ENCODE measurements at places on chromosomes 3 and 15.

DNA sequence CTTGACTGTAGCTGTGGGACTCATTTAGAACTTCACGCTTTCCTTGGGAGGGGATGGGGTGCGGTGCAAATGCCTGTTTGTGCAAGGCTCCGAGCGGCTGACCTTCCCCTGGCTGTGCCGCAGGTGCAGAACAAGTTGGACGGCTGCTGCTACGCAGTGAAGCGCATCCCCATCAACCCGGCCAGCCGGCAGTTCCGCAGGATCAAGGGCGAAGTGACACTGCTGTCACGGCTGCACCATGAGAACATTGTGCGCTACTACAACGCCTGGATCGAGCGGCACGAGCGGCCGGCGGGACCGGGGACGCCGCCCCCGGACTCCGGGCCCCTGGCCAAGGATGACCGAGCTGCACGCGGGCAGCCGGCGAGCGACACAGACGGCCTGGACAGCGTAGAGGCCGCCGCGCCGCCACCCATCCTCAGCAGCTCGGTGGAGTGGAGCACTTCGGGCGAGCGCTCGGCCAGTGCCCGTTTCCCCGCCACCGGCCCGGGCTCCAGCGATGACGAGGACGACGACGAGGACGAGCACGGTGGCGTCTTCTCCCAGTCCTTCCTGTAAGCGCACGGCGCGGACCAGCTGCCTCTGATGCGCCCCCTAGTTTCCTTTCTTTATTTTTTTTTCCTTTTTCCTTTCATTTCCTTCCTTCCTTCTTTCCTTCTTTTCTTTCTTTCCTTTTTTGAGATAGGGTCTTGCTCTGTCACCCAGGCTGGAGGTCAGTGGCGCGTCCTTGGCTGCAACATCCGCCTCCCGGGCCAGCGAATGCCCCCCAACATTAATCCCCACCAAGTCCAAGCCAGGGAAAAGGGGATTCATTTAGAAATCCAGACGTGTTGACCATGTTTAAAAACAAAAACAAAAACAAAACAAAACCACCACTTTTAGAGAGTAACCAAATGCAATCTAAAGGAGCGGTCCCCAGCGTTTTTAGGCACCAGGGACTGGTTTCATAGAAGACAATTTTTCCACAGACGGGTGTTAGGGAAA is 42.7 kb downstream of the EIF2AK4 start:
- peak; percentile 79 for DNase-seq

DNA sequence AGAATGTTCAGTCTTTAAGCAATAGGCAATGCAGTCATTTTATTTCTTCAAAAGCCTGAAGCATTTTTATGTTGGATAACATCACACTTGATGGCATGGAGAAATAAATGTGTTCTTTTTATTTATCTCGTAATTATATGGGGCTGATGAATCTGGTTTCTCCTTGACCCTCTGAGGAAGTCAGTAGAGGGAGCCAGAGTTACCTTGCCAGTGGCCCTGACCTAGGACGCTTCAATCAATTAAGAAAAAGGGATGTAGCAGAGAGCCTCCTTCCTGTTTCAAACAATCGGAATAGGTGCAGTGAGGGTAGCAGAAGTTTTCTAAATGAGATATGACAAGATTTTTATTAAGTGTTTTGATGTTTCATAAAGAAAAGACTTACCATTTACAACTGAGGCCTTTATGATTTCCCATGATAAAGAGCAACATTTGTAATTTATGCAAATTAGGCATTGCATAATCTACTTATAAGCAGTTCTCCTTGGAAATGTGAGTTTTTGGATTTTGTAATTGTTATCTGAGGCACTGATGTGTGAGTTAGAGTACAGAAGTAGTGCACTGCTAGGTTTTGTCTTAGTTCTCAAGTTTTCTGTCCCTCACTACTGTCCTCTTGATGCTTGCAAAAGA is 129.1 kb downstream of the RAP2B start:
- DNase-seq: peak; percentile 56

- no peak for DNase-seq
These were observed 271.6 kb upstream of the ARRDC4 start for GRCh38 chr15:97688886-97689285.

DNA sequence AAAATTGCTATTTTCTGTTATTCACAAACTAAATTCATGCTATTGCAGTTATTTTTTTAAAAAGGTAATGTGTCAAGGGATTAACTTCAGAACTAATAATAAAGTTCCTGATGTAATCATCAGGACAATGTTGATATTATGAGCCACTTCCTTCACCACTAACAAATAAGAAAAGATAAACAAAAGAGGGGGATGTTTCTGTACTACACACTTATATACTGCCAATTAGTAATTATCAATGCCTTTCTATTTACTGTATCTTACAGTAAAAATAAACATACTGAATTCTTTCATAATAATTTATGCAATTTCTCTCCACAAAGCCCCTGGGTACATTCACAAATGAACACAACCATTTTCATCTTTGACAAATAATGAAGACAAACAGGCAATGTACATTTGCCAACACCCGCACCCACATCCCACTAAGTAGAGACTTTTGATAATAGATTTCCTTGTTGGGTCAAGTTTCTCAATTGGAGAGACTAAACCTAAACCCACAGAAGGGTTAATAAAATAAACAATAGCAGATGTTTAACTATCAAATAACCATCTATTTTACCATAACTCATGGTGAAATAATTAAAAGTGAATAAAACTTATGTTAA is 3.7 kb downstream of the CBLB start:
- peak; percentile 67 for DNase-seq

DNA sequence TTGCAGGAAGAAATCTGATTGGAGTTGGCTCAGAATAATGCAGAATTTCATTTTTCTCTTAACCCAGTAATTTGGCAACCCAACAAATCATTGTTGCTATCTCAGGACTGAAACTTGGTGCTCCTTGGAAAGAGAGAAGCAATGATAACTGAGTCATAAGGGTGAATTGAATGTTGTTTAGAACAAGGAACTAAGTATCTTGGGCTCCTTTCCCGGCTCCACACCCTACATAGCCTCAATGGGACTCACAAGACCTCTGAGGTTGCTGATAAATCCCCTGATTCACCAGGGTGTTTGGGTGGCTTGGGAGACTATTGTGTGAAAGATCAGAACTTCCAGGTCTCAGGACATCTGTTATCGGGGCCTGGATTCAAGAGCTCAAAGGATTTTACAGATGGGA is 7.8 kb upstream of the RAB8B start:
- DNase-seq: no peak

All from NCI-H69 (cell line).